Suppressor macrophage treated with lipopolysaccharide for 4 hours (primary cell): ENCODE measurements at places on chromosomes 13 and 19.

GRCh38 chr13:113489171-113489548 is 1.4 kb downstream of the DCUN1D2 start:
- DNase-seq = no peak

- DNase-seq = no peak
Observed at GRCh38 chr13:33940898-33941297, 122.9 kb downstream of the RFC3 start.

DNA sequence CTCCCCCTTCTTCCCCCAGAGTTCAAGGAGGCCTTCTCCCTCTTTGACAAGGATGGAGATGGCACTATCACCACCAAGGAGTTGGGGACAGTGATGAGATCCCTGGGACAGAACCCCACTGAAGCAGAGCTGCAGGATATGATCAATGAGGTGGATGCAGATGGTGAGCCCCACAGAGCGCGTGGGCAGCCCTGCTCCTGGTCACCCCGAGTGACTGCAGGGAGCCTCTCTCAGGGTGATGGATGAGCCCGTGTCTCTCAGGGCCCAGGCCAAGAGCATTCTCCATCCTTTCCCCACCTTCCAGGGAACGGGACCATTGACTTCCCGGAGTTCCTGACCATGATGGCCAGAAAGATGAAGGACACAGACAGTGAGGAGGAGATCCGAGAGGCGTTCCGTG is 7.0 kb downstream of the CALM3 start:
- no peak for DNase-seq

GRCh38 chr13:33132644-33133440 is 116.6 kb downstream of the KL start:
- DNase-seq = no peak

- peak; percentile 17 for DNase-seq
Observed at GRCh38 chr19:37914908-37915307, 7.9 kb downstream of the SIPA1L3 start.

GRCh38 chr19:10006335-10006708 is 4.0 kb downstream of the COL5A3 start:
- no peak for DNase-seq

DNA sequence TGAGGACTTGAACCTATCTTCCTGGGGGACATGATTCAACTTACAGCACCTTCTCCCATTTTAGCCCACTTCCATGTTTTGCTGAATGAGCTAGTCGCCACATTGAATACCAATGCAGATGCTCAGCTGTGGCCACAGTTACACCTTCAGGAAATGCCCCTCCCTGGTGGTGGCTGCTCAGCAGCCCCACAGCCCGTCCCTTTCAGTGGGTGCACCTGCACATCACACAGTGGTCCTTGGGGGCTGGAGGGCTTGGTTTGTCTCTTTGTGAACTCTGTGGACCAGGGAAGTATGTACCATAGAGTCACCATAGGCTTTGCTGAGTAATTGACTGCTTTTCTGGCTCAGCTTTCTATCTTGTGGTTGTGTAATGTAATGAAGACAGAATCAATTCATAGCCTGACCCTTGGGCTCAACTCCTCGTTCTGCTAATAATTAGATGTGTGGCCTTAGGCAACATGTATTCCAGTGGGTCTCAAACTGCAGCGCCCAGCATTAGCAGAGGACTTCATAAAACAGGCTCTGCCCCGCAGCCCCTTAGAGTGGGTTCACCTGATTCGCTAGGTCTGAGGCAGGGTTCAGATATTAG is 48.1 kb upstream of the FARP1 start:
- no peak for DNase-seq

DNA sequence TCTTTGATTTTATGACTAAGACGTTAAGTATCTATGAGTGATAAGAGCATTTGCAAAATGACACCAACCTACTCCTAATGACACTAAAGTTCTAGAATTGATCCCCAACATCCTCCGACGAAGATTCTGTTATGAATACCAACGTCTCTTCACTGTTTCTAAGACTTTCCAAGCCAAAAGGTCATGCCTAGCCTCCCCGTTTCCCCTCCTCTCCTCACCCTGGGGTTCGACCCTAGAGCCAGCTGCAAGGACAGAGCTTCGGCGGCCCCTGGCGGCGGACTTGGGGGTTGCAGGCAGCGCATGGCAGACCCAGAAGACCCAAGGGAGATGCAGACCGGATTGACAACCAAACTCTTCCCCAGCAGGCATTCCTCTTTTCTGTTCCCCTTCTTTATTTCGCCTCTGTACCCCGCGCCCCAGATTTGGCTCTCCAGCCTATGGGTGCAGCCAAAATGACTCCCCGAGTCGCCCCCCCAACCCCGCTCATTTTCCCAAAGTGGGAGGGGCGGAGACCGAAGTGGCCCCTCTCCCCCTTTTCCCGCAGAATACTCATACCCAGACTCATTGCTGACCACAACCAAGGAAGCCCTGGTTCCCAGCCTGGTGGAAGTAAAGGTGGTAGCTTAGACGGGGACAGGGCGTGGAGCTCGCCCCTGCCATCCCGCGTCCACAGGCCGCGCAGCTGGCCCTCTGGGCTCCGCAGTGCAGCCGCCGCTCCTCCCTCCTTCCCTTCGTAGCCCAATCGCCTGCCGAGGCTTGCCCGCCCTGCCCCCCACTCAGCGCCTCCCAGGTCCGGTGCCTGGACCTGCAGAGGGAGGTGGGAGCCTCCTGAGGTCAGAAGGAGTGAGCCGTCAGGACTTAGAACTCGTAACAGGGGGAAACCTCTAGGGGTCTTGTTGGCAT is 4.1 kb upstream of the EML2 start:
- DNase-seq = peak; percentile 87

DNA sequence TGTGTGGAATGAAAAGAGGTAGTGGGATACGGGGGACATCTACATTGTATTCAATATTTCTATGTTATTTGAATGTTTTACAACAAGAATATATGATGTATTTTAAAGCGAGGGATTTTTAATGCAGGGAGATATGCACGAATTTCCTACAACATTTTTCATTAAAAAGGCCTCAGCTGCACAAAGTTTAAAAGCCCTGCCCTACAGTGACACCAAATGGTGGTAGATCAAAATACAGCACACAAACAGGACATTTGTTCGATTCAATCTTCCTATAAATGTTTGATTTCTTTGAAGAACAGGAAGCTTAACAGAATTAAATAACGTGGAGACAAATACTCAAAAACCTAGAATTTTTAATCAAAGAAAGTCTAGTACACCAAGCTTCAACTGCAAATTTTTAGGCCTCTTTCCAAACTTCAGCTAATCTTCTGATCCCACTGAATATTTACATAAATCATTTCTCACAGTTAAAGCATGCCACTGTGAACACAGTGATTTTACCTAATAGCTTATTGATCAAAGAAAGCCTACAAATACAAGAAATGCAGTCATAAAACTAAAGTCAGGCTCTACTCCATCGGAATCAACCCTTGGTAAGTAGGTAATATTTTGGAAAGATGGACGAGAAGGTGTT is 257.2 kb downstream of the DIAPH3 start:
- DNase-seq = peak; percentile 3

DNA sequence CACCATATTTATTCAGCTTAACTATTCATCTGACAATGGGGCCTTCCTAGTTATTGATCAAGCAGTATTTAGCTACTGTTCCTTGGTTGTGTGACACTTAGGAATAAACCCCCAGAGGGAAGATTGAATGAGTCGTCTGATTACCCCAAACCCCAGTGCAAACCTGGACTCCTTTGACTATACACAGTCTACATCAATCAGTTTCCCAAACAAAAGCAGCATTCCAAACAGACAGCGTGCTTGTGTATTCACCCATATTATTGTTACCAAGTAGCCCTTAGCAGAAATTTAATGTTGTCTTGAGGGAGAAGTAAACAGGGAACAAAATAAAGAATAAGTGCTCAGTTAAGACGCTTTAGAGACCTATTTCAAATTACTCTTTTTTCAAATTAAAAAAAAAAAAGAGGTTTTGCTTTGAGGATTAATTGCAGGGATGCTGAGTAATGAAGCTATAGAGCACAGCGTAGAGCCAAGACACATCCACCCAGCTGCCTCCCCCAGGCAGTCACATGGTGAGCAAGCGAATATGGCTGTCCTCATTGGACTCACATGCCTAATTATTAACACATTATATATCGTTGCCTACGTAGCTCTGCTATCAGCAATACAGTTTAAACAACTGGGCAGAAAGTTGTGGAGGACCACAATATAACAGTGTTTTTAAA is 14.7 kb upstream of the B3GLCT start:
- no peak for DNase-seq

- DNase-seq = no peak
Observed at GRCh38 chr13:85216576-85216975, 582.6 kb downstream of the SLITRK6 start.

- DNase-seq = peak; percentile 95
Observed at GRCh38 chr19:2096034-2096479, at the start of gene MOB3A. Gene MOB3A (minus strand): TSS chr19:2096326. CDS start chr19:2078560, 17,766 bp downstream.

- DNase-seq = peak; percentile 43
Observed at GRCh38 chr13:21033212-21033840, 28.1 kb downstream of the LATS2 start.

- DNase-seq = no peak
Observed at GRCh38 chr13:39957868-39958677, 302.6 kb downstream of the COG6 start.

- DNase-seq = no peak
Observed at GRCh38 chr13:73603646-73604045, 530.6 kb downstream of the KLF12 start.

- DNase-seq = no peak
Observed at GRCh38 chr19:33562636-33563035, 41.0 kb upstream of the PEPD start.

- DNase-seq = no peak
Observed at GRCh38 chr13:54852831-54853230, 1824.2 kb downstream of the OLFM4 start.

DNA sequence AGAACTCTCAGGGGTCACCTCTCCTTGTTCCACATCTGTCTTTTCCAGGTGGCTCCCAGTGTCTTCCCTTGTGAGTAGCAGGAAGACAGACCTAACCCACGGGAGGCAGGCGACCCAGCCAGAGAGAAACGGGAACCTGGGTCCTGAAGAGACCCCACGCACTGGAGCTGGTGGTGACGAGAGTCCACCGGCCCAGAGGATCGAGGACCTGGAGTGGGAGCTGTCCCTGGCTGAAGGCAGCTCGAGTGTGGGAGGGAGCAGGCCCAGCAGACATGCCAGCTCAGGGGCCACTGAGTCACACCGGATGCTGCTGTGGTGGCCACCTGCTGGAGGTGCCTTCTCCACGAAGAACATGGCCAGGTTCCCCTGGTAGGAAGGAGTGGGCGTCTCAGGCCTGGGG is 66.5 kb upstream of the ATP12A start:
- no peak for DNase-seq

DNA sequence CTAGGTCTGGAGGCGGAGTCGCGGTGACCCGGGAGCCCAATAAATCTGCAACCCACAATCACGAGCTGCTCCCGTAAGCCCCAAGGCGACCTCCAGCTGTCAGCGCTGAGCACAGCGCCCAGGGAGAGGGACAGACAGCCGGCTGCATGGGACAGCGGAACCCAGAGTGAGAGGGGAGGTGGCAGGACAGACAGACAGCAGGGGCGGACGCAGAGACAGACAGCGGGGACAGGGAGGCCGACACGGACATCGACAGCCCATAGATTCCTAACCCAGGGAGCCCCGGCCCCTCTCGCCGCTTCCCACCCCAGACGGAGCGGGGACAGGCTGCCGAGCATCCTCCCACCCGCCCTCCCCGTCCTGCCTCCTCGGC is at the start of gene SLC5A5:
TSS of gene SLC5A5 (plus strand) at position 68 of the 373 bp plus-strand sequence. CDS start 375 bp downstream, outside the sequence.
- no peak for DNase-seq

DNA sequence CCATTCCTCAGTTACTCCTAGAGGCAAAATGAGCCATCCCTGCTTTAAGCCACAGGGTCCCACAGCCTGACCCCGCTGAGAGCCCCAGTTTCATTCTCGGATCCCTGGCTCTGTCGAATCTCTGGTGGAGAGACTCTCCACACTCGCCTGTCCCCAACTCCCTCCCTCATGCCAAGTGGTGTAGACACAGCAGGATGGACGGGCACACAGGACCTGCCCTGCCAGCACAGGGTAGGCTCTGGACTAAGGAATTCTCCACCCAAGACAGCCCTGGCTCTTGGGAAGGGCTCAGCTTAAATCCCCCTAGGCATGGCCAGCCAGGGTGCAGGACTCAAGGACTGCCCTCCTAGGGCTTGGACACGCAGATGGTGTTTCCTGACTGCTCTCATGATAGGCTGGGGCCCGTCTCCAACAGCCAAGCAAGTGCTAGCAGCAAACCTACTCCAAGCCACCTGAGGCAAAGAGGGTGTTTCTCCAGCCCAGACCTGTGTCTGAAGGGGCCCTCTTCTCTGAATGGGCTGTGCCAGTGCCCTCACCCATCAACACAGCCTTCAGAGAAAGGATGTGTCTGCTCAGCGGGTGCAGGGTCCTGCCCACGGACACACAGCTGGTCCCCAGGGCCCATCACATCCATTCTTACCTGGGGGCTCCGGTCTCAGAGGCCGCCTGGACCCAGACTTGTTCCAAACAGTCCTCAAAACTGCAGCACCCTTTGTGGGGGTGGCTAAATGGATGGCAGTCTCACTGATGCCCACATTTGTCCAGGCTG is 65.3 kb downstream of the PEPD start:
- no peak for DNase-seq

- DNase-seq = peak; percentile 80
Observed at GRCh38 chr19:2625434-2625833, 77.1 kb downstream of the GNG7 start.

GRCh38 chr13:37791699-37792098 is 77.9 kb downstream of the TRPC4 start:
- DNase-seq = no peak
